ENCODE measurements at places on chromosomes 6 and 20.

DNA sequence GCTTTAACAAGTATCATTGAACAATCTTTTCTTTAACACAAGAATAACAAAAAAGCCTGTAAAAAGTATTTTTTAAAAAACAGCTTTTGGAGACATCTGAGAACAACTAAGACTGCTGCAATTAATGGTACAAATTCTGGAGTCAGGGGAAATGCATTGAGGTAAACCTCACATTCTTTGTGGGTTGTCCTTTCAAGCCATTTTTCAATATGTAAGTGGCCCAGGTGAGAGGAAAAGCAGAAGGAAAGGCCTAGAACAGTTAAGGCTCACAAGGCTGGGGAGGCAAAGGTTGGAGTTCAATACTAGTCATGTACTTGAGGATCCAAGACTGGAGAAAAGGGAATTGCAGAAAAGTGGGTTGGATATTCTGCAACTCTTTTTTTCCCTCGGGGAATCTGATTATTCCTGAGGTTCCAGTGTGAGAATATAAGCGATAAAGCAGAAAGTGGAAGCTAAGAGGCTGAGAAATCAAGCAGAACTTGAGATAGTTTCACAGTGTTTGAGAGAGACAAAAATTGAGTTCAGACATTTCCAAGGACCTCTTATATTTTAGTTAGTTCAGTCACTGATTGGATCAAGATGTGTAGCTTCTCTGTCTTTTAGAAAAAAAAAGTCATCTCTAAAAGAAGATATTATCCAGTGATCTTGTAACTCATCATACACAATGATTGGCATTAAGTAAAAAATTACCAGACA is 25.0 kb upstream of the TXLNB start:
- no peak for DNase-seq

DNA sequence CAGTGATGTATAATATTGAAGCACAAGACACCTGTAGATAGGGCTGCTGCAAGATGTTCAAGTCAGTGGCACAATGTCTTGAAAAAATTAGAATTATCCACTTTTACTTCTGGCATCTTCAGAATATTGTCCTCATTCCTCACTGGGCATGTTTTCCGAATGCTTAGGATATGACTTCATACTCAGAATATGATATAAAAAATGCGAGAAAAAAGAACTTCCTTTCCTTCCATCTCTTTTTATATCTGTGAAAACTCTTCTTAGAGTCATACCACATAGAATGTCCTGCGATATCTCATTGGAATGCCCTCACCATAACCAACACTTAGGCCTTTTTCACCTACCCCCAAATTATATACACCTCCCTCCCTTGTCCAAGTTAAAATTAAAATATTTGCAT is 4.6 kb downstream of the MAS1L start:
- no peak for DNase-seq

DNA sequence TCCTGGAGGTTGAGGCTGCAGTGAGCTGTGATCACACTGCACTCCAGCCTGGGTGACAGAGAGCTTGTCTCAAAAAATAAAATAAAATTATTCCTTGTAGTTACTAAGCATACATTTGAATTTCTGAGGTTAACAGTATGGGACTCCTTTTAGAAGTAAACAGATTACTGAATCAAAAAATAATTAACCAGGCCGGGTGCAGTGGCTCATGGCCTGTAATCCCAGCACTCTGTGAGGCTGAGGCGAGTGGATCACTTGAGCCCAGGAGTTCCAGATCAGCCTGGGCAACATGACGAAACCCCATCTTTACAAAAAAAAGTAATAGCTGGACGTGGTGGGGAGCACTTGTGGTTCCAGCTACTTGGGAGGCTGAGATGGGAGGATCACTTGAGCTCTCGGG is 22.1 kb upstream of the EEF1A1 start:
- DNase-seq = no peak

GRCh38 chr6:1285956-1286355 is 25.9 kb upstream of the FOXQ1 start:
- no peak for DNase-seq

- DNase-seq = no peak
Measured at GRCh38 chr6:126143761-126144251, 157.5 kb downstream of the TRMT11 start.

GRCh38 chr6:49892280-49892679 is 25.9 kb upstream of the CRISP1 start:
- no peak for DNase-seq

GRCh38 chr6:36608788-36609563 is 14.8 kb downstream of the SRSF3 start:
- DNase-seq = no peak

- no peak for DNase-seq
Measured at GRCh38 chr6:139570166-139570565, 195.7 kb upstream of the CITED2 start.

- no peak for DNase-seq
Measured at GRCh38 chr6:34104186-34104585, 41.7 kb downstream of the GRM4 start.

- no peak for DNase-seq
Measured at GRCh38 chr6:26170181-26170580, 83.0 kb downstream of the HFE start.

DNA sequence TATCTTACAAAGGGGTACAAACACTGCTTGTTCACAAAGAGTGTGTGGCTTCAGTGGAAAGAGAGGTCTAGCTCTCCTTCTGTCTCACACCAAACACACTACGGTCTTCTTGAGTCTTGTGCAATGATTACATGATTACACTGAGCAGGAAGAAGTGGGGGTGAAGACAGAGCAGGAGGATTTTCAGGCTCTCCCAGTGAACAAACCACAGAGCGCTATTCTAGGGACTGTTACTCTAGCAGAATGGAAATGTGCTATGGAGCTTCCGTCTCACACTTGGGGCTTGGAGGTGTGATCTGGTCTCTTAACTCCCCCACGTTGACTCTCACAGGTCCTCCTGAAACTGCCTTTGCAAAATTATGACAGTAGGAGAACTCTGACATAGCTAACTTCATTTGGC is 203.4 kb downstream of the MYLK4 start:
- DNase-seq = no peak

GRCh38 chr6:53758496-53758895 is 36.3 kb upstream of the LRRC1 start:
- DNase-seq = no peak

DNA sequence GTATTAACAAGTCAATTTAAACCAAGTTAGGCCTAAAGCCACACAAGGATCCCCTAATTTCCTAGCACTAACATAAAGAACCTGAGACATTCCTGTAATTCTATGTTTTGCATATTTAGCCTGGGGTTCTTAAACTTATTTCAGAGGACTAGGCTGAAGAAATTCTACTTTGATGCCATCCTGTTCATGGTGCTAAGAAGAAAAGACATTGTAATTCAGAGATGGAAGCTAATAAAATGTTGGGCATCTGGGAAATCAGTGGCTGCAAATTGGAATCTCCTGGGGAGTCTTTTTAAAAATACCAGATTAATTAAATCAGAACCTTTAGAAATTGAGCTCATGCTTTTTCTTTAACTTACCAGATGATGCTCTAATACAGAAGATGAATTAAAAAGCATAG is 26.2 kb upstream of the IRAK1BP1 start:
- no peak for DNase-seq

DNA sequence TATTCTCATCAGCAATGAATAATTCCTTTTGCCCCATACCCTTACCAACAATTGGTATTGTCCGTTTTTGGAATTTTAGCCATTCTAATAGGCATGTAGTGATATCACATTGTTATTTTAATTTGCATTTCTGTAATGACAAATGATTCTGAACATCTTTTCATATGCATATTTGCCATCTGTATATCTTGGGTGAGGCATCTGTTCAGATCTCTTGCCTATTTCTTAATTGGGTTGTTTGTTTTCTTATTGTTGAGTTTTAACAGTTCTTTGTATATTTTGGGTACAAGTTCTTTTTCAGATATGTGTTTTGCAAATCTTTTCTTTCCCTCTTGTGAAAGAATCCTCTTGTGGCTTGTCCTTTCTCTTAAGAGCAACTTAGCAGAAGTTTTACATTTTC is 69.6 kb downstream of the ZNF292 start:
- DNase-seq = no peak

- DNase-seq = no peak
Measured at GRCh38 chr20:32271620-32272019, 5.8 kb upstream of the KIF3B start.

DNA sequence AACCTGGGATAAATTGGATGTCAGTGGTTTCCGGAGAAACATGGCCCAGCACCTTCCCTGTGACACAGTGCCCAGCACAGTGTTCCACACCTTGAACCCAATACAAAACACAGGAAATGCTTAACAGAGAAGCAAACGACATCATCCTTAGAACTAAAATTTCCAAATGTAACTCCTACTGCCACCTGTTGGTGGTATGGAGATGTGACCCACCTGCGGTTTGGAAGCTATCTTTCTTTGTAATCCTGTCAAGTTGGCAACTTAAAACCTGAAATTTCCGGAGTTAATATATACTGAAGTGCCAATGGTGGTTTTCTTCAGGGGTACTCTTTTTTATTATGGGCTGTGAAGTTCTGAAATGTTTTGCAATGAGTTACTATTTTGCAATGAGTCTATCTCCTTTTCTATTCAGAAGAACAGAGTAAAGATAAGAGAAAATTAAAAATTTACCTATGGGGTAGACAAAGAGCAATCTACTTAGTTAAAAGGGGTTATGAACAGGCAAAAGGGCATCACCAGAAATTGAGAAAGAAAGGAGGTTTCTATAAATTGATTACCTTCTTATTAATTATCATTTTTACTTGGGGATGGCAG is 658.8 kb downstream of the PTPRT start:
- no peak for DNase-seq

GRCh38 chr6:16967470-16967817 is 134.4 kb upstream of the STMND1 start:
- no peak for DNase-seq

DNA sequence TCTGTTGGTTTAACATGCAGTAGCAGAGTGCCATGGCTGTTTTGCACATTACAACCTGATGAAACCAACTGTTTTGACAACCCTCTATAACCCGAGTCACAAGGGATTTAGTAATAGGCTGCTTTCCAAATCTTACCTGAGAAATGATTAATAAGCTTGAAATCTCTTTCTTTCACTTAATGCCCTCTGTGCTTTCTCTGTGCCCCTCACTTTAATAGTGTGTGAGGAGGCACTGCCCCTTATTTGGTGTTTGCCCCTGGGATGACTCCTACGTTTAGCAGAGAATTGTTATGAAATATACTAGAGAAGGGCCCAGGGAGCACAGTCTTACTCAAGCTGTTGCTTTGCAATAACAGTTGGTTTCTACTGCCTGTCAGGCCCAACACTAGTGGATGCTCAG is 31.0 kb upstream of the PTCHD4 start:
- no peak for DNase-seq

DNA sequence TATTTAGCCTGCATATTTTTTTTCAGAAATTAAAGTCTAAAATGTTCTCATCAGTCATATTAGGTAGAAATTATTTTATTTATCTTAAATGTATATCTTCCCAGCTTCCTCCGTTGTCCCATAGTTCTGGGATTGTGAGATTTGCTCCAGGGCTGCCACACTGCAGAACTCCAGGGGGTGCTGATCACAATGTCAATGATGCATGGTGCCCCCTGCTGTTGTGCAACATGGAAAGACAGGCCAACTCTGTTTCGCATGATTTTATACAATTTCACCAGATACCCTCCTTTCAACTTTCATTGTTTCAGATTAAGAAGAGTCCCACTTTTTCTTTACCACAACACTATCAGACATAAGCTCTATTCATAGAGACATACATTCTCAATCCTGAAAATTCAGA is 35.9 kb downstream of the ID4 start:
- DNase-seq = no peak

- DNase-seq = no peak
Measured at GRCh38 chr6:137717074-137718073, 149.7 kb upstream of the TNFAIP3 start.

DNA sequence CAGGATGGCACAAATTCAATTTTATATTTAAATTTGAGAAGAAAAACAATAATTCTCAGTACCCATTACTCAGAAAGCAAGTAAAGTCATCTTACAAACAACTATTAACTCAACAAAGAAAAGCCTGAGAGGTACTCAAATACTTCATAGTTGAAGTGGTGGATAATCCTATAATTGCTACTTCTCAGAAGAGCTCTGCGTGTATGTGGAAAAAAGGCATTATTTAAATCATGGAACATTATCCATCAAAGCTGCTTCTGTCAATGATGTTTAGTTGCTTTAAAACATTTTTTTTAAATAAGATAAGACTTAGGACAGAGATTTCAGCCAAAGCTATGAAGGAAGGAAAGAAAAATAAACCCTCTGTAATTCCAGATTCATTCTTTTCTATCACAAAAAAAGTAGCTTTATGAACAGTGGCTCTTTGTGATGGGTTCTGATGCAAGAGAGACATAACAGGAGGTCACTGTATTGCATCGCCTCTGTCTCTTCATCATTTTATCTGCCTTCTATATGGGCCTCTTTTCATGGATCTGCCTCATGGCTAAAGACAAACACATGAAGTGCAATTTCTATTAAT is 367.9 kb upstream of the SLC35B3 start:
- DNase-seq = no peak

DNA sequence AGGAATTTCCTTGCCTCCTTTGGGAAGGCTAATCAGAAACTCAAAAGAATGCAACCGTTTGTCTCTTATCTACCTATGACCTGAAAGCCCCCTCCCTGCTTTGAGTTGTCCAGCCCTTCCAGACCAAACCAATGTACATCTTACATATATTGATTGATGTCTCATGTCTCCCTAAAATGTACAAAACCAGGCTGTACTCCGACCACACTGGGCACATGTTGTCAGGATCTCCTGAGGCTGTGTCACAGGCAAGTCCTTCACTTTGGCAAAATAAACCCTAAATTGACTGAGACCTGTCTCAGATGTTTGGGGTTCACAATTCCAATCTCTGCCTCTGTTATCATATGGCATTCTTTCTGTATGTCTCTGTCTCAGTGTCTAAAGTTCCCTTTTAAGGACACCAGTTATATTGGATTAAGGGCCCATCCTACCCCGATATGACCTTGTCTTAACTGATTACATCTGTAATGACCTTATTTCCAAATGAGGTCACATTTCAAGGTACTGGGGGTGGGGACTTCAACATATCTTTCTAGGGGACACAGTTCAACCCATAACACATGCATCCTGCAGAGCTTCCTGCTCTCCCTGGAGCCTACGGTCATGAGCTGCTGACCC is 513.5 kb upstream of the JARID2 start:
- DNase-seq = no peak

DNA sequence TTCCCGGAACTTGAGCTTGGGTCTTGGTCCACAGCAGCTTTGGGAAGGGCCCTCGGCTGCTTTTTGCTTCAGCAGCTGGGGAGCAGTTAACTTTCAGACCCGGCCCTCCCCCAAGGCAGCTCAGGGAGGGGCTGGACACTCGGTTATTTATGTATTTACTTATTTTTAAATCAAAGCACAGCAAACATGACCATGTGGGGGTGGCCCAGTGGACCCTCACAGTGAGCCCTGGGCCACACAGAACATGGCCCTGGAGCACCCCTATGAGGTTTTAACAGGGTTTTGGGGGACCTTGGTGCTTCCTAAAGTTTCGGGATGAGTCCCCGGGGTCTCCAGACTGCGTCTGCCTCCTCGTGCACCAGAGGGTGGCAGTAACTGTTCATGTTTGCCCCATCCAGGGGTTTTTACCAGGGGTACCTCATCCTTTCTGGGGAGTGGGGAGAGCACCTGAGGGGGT is 26.6 kb upstream of the NPBWR2 start:
- DNase-seq = no peak

- no peak for DNase-seq
Measured at GRCh38 chr20:20557406-20557805, 155.0 kb downstream of the RALGAPA2 start.

GRCh38 chr6:38603496-38603895 is 36.2 kb downstream of the BTBD9 start:
- DNase-seq = no peak
